GM12878 (cell line): ENCODE measurements at places on chromosomes 13 and 19. TPM values are rescaled to one million over a fixed set of nuclear protein-coding genes. Genes with fewer than 3 reads are reported as not detected.
A peak's percentile ranks its signal among the peaks of the same experiment; 100 is the strongest.

DNA sequence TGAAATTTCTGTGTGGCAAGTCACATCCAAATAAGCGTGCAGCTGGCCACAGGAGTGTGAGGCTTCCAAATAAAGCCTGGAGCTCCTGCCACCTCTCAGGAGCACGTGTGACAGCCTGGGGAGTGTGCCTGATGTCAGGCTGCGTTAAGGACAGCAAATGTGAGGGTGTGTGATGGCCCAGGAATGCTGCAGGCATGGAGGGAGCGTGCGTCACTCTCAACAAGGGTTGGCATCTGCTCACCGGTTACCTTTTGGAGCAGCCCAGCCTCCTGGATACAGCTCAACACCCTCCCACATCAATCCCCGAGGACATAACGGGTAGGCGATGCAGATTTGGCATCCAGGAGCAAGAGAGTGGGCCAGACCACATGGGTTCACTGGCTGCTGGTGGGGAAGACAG lies 19.0 kb downstream of the NUMBL start:
- no peak overlapping the region for H3K4me3 ChIP-seq
- no peaks in the 10 kb centered on the region for H3K27me3 ChIP-seq
- no peak for DNase-seq
- H3K27ac ChIP-seq: no peak overlapping the region
- 0 out of 2 replicates have a peak, but pooled peaks cover 8% of the 10 kb centered on the region for H3K36me3 ChIP-seq
- no peaks in the 10 kb centered on the region for H3K4me1 ChIP-seq

- no peak overlapping the region for H3K27ac ChIP-seq
- H3K27me3 ChIP-seq: no peaks in the 10 kb centered on the region
- no peak for DNase-seq
- H3K4me1 ChIP-seq: no peaks in the 10 kb centered on the region
- H3K4me3 ChIP-seq: no peak overlapping the region
These were observed 62.9 kb downstream of the SMARCA4 start for GRCh38 chr19:11023710-11024109.

- no peaks in the 10 kb centered on the region for H3K4me1 ChIP-seq
- H3K4me3 ChIP-seq: no peak overlapping the region
- no peak for DNase-seq
These were observed 933.7 kb upstream of the SLITRK5 start for GRCh38 chr13:86737334-86737932.

GRCh38 chr13:98622931-98623331 lies 46.0 kb upstream of the STK24 start:
- H3K27ac ChIP-seq: no peak overlapping the region
- no peak for DNase-seq
- no peaks in the 10 kb centered on the region for H3K36me3 ChIP-seq
- H3K4me1 ChIP-seq: no peaks in the 10 kb centered on the region

DNA sequence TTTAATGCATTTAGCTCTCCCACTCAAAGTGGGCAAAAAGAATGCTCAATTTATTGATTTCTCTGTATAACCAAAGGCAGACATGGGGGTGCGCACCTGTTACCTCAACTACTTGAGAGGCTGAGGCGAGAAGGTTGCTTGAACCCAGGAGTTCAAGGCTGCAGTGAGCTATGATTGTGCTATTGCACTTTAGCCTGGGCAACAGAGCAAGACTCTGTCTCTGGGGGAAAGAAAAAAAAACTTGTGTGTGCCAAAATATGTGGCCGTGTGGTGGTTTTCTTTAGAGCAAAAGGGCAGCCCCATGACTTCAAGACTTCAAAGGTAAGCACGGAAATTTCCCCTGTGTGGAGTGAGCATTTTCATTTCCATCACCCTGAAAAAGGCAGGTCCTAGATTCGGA lies 81.9 kb downstream of the IPO5 start:
- H3K4me1 ChIP-seq: no peaks in the 10 kb centered on the region
- no peaks in the 10 kb centered on the region for H3K27me3 ChIP-seq
- DNase-seq: no peak
- no peak overlapping the region for H3K4me3 ChIP-seq
- H3K36me3 ChIP-seq: no peaks in the 10 kb centered on the region

Gene ENOX1
- 0.05 and 0.11 TPM in 2 replicates for polyA plus RNA-seq

Gene TEX101
- not detected in 2 replicates for polyA plus RNA-seq

Gene TGFB1
- polyA plus RNA-seq: 7.5 and 7.9 TPM in 2 replicates

Gene SSBP4
- polyA plus RNA-seq: 54.7 and 58.5 TPM in 2 replicates

Gene RFPL4A
- not detected in 2 replicates for polyA plus RNA-seq

- peaks cover 3% of the 10 kb centered on the region for H3K36me3 ChIP-seq
- H3K27me3 ChIP-seq: no peaks in the 10 kb centered on the region
- peak overlapping the region; percentile 72 for H3K4me3 ChIP-seq
- peaks cover 33% of the 10 kb centered on the region for H3K4me1 ChIP-seq
- DNase-seq: peak; percentile 19
- H3K27ac ChIP-seq: peak overlapping the region; percentile 71
These were observed 1.6 kb downstream of the JAK3 start for GRCh38 chr19:17846146-17846545.

GRCh38 chr19:18388100-18388959 lies 2.4 kb downstream of the GDF15 start:
- H3K27me3 ChIP-seq: no peaks in the 10 kb centered on the region; the same call in 1 of the 2 replicates
- H3K36me3 ChIP-seq: no peaks in the 10 kb centered on the region
- peak; percentile 60 for DNase-seq
- H3K4me3 ChIP-seq: peak overlapping the region; percentile 50; the same call in 1 of the 2 replicates

DNA sequence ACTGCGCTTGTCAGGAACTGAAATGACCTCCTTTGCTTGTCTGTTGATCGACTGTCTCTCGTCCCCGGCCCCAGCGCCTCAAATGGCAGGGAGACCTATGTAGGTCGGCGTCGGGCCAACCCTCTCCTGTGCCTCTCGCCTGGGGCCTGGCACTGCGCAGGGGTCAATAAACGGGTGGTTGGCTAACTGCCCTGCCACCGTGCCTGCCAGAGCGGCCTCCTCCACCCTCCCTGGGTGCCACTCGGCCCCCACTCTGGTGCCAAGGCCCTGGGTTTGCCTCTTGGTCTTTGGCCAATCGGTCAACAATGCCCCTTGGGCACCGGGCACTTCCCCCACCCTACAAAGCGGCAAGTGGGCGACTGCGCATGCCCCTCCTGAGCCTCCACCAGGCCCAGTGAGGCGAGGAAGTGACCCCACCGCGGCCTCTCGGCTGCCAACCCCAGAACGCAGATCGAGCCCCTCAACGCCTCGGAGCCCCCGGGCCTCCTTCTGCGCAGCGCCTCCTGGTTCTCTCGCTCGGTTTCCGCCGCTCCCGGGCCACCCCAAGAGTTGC lies 1.1 kb downstream of the KEAP1 start:
- H3K27ac ChIP-seq: peak overlapping the region; percentile 99
- H3K27me3 ChIP-seq: no peaks in the 10 kb centered on the region
- no peak for DNase-seq

- peaks cover 2% of the 10 kb centered on the region; the same call in 1 of the 2 replicates for H3K36me3 ChIP-seq
- no peak for DNase-seq
- H3K27me3 ChIP-seq: no peaks in the 10 kb centered on the region
- H3K27ac ChIP-seq: no peak overlapping the region
- no peak overlapping the region for H3K4me3 ChIP-seq
These were observed 5.5 kb downstream of the NR2F6 start for GRCh38 chr19:17240062-17240752.

Gene ZNF441
- 3.4 and 4.5 TPM in 2 replicates for polyA plus RNA-seq

DNA sequence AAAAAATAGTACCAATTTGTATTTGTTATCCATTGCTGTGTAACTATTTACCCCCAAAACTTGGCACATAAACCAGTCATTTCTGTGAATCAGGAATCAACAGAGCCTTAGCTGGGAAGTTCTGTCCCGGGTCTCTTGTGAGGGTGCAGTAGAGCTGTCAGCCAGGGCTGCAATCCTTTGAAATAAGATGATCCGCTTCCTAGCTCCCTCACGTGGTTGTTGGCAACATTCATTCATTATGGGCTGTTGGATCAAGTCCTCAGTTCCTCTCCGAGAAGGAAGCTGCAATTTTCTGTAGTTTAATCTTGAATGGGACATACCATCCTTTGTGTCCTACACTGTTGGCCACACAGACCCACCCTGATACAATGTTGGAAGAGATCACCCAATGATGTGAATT lies 277.2 kb downstream of the SUCLA2 start:
- H3K4me1 ChIP-seq: no peaks in the 10 kb centered on the region
- DNase-seq: no peak
- H3K27ac ChIP-seq: no peak overlapping the region
- H3K4me3 ChIP-seq: no peak overlapping the region

DNA sequence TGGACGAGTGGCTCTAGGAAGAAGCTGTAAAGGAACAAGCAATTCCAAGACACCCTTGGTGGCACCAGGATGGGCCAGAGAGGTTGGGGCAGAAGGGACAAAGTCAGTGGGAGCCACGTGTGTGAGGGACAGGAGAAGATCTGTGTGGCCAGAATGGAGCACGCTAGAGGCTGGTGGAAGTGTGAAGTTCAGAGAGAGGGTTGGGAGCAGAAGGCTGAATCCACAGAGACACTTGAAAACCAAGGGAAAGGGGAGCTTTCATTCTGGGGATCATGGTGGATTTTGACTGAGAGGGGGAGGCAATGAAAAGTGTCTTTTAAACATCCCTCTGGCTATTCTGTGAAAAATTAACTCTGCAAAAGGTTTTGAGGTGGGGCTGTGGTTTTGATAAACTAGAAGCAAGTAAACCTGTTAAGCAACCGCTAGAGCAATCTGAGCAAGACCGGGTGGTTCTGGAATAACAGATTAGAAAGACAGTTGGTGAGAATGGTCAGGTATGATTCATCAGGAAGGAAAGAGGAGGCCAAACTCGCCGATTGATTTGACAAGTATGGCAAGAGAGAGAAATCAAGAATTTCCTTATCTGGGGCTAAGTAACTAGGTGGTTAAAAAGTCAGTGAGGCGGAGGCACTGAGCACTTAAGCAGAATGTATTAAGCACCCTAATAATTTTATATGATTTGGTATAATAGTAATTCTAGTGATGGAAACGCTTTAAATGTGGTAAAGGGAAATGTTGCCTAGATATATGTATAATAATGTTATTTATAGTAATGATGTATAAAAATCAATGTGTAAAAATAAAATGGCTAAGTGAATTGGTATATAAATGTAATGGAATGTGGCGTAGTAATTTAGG lies 140.0 kb downstream of the MYO16 start:
- H3K36me3 ChIP-seq: no peaks in the 10 kb centered on the region
- H3K4me3 ChIP-seq: no peak overlapping the region
- no peak overlapping the region for H3K27ac ChIP-seq
- no peaks in the 10 kb centered on the region for H3K27me3 ChIP-seq

GRCh38 chr13:20696073-20696472 lies 7.4 kb upstream of the IL17D start:
- H3K36me3 ChIP-seq: no peaks in the 10 kb centered on the region
- no peaks in the 10 kb centered on the region for H3K27me3 ChIP-seq
- no peak for DNase-seq
- no peaks in the 10 kb centered on the region for H3K4me1 ChIP-seq
- H3K4me3 ChIP-seq: no peak overlapping the region

GRCh38 chr19:21460686-21461085 lies 44.7 kb upstream of the ZNF429 start:
- no peaks in the 10 kb centered on the region for H3K4me1 ChIP-seq
- no peaks in the 10 kb centered on the region for H3K36me3 ChIP-seq
- no peak overlapping the region for H3K4me3 ChIP-seq
- no peaks in the 10 kb centered on the region for H3K27me3 ChIP-seq

- no peak overlapping the region for H3K27ac ChIP-seq
- H3K27me3 ChIP-seq: no peaks in the 10 kb centered on the region
- DNase-seq: peak; percentile 13
- no peak overlapping the region for H3K4me3 ChIP-seq
- H3K4me1 ChIP-seq: no peaks in the 10 kb centered on the region
These were observed 32.8 kb downstream of the TMEM161A start for GRCh38 chr19:19105365-19106055.

DNA sequence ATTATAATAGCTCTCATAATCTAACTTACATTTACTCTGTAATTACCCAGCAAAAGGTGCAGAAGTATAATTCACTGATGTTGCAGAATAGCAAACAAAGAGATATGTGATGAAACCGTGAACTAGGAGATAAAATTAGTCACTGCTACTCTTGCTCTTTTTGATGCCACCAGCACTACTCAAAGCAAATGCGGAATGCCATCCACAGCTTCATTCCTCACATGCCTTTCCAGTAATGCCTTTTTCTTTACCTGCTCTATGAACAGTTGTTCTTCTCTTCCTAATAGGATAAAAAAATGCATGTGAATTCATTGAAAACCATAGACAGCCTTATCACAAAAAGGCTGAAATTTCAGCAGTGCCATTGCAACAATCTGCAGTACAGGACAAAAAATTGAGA lies 1129.5 kb downstream of the DIAPH3 start:
- H3K36me3 ChIP-seq: no peaks in the 10 kb centered on the region
- H3K27ac ChIP-seq: no peak overlapping the region
- H3K4me3 ChIP-seq: no peak overlapping the region

Gene GPC5
- 0.18 and 0.39 TPM in 2 replicates for polyA plus RNA-seq

Gene CDX2
- polyA plus RNA-seq: not detected in 2 replicates

Gene TNNI3
- polyA plus RNA-seq: not detected in 2 replicates

- H3K27me3 ChIP-seq: no peaks in the 10 kb centered on the region; the same call in 1 of the 2 replicates
- no peak for DNase-seq
- peaks cover 21% of the 10 kb centered on the region for H3K4me1 ChIP-seq
- no peak overlapping the region for H3K27ac ChIP-seq
- no peaks in the 10 kb centered on the region for H3K36me3 ChIP-seq
These were observed 28.2 kb upstream of the FXYD3 start for GRCh38 chr19:35087393-35087792.

- H3K36me3 ChIP-seq: no peaks in the 10 kb centered on the region
- H3K27me3 ChIP-seq: no peaks in the 10 kb centered on the region; the same call in 1 of the 2 replicates
- no peak overlapping the region for H3K4me3 ChIP-seq
- no peaks in the 10 kb centered on the region for H3K4me1 ChIP-seq
These were observed 43.6 kb upstream of the UBAC2 start for GRCh38 chr13:99157046-99157445.

Gene FFAR2
- polyA plus RNA-seq: 0.84 and 1.1 TPM in 2 replicates

Gene ALG5
- polyA plus RNA-seq: 71.3 and 79.2 TPM in 2 replicates

Gene FCAR
- polyA plus RNA-seq: not detected in 2 replicates

- no peak overlapping the region for H3K27ac ChIP-seq
- no peaks in the 10 kb centered on the region for H3K36me3 ChIP-seq
- H3K4me3 ChIP-seq: no peak overlapping the region
- no peaks in the 10 kb centered on the region for H3K4me1 ChIP-seq
- H3K27me3 ChIP-seq: no peaks in the 10 kb centered on the region
These were observed 410.5 kb downstream of the KCNRG start for GRCh38 chr13:50425772-50426171.

GRCh38 chr19:14686411-14686810 lies 3.4 kb upstream of the ZNF333 start:
- H3K27me3 ChIP-seq: no peaks in the 10 kb centered on the region
- no peaks in the 10 kb centered on the region for H3K36me3 ChIP-seq
- H3K4me1 ChIP-seq: peaks cover 8% of the 10 kb centered on the region
- no peak overlapping the region for H3K27ac ChIP-seq
- no peak overlapping the region for H3K4me3 ChIP-seq

- H3K36me3 ChIP-seq: no peaks in the 10 kb centered on the region
- no peak overlapping the region for H3K27ac ChIP-seq
- DNase-seq: no peak
- no peak overlapping the region for H3K4me3 ChIP-seq
- H3K4me1 ChIP-seq: no peaks in the 10 kb centered on the region
These were observed 18.6 kb downstream of the C13orf46 start for GRCh38 chr13:113955235-113955634.
